ENCODE measurements at places on chromosomes 5 and 9.
A peak's percentile ranks its signal among the peaks of the same experiment; 100 is the strongest.

GRCh38 chr9:129487658-129488483 lies 133.0 kb downstream of the C9orf50 start:
- peak; percentile 36 for DNase-seq

DNA sequence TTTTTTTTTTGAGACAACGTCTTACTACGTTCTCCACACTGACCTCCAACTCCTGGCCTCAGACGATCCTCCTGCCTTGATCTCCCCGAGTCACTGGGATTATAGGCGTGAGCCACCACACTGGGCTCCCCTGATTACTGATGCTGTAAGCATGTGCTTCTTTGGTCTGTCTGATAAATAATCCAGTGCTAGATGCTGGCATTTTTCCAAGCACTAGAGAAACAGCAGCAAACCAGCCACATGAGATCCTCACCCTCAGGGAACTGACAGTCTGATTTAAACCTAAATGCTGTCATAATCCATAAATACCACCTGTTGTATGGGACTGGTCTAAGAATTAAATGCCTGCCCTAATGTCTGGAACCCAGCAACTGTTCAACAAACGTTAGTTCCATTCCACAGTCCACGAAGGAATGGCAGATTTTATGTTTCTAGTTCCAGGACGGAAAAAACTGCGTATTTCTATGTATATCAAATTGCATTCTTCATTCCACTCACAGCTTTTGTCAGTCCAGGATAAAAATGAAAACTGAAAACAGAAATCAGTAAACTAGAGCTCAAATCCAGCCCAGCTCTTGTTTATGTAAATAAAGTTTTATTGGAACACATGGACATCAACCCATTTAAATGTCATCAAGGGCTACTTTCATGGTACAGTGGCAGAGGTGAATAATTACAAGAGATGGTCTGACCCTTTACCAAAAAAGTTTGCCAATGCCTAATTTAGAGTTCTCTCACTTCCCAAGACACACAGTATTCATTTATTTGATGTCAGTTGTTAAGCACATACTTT lies 20.1 kb downstream of the SLC35D2 start:
- no peak for DNase-seq

- DNase-seq: no peak
These were observed 55.9 kb downstream of the ADAM19 start for GRCh38 chr5:157519579-157520253.

DNA sequence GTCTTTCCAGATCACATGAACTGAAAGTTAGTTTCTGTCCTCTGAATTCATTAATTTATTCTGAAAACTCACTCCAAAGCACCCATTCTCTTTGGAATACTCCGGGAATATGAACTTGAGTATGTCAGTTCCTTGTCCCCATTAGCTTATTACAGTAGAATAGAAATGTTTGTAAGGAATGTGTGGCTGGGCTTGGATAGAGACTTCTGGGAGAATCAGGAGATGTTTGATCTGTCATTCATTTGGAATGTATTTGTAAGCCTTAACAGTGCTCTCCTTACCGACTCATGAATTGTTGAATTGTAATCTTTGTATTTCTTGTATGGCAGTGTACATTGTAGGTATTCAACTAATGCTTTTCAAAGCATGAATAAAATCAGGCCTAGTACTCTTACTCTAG lies 548.4 kb downstream of the LRRC70 start:
- no peak for DNase-seq

GRCh38 chr5:167871091-167871490 lies 420.4 kb upstream of the WWC1 start:
- no peak for DNase-seq

GRCh38 chr5:50709471-50709870 lies 43.0 kb downstream of the PARP8 start:
- DNase-seq: no peak

DNA sequence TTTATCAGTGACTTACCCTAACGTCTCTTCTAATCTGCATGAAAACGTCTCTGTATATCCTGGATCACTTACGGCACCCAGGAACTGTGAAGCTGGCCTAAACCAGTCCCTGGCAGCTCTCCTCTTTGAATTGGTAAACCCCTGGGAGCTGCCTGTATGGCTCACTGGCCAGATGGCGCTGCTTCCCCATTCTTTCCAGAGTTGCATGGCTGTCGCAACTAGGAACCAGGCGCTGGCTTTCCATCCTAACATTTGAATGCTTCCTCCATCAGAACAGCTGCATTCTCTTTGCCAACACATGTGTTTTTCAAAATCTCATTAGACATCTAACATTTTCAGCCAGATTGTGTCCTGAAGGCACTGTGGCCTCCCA lies 8.0 kb upstream of the PCA3 start:
- no peak for DNase-seq

DNA sequence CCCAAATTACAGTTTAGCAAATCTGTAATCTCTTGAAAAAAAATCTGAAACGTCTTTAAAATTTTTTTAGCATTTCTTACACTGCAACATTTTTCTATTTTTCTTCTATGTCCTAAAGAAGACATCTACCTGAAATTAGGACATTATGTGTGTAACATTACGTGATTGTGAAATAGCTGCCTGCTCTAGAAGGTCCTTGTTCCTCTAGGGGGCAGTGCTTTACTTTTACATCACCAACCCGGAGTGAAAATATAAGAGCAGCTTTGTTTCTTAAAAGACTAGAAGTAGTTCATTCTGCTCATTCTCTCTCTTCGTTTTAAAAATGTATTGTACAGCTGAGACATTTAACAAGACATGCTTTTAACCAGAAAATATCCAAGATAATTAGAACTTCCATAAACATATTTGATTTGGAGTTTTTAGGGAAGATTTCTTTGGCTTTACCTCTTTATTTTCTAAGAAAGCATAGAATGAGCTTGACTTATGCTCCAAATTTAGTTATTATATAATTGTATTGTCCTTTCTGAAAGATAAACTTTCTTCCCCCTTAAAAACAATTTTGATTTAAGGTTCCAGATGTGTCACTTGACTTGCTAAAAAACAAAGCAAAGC lies 48.1 kb upstream of the RIOK2 start:
- DNase-seq: peak; percentile 56

DNA sequence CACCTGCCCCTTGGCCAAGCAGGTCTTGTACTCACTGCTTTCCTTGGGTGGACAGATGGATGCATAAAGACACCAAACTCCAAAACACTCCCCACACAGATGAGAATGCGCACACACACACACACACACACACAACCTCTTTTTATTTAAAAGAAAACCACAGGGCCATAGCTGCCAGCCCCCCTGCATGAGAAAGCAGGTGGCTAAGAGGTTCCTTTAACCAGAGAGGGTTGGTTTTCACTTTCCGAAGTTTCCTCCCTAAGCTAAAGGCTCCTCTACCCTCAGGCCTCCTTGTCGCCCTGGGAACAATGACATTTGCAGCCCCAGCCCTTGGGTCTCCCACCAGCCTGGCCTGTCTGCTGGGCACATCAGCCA lies 11.1 kb downstream of the NR5A1 start:
- DNase-seq: no peak

- no peak for DNase-seq
These were observed 165.6 kb upstream of the CCDC152 start for GRCh38 chr5:42591015-42591414.

DNA sequence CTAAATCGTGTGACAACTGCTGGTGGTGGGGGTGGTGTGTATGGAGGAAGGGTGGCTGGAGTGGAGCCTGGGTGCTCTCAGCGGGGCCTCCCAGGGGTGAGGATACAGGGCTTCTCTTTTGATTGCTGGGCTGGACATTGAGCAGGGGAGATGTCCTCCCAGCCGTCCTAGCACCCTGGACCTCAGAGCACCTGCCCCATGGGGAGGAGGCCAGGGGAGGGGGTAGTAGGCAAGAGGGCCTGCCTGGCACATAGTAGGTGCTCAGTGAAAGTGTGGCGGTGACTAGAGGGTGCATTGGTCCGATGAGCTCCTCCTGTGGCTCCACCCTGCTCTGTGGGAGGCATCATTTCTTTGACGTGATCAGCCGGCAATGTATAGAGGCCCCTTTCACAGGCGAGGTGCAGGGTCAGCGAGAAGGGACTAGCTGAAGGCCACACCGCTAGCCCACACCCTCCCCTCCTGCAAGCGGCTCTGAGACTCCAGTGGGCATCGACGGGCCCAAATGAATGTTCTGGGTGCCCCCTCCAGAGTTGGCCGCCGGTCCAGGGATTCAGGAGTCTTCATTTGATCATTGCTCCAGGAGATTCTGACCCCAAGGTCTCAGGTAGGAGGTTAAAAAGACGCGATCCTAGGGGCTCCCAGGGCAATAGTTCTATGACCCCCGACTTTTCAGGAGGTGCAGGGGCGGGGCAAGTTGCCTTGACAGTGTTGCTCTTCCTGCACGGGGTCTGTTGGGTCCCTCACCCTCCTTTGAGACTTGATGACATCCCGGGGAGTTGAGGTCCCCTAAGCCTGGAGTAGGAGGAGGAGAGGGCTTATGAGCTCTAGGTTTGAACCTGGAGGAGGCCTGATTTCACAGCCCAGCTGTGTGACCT lies 255.5 kb downstream of the PBX3 start:
- no peak for DNase-seq

DNA sequence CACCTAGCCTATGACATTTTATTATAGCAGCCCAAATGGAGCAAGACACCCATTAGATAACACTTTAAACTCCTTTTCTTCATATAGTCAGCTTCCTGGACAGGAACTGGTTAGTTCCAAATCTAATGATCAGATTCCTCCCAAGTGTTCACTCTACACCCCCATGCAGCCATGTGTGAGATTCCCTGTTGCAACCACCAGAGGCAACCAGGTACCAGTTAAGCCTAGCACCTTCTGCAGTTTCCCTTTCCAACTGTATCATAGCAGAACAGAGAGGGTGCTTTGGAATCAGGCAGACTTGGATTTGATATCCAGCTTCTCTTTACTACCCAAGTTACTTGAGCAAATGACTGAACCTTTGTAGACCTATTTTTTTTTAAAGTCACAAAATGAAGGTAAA lies 296.6 kb upstream of the PCSK5 start:
- DNase-seq: no peak

- DNase-seq: no peak
These were observed 562.8 kb upstream of the C9orf72 start for GRCh38 chr9:28136113-28136512.

GRCh38 chr9:73006986-73007385 lies 54.1 kb upstream of the ALDH1A1 start:
- no peak for DNase-seq

GRCh38 chr9:88691811-88692210 lies 156.8 kb downstream of the NXNL2 start:
- no peak for DNase-seq

- DNase-seq: no peak
These were observed 56.1 kb downstream of the MED27 start for GRCh38 chr9:132023419-132024180.

GRCh38 chr9:128927731-128928411 lies 7.1 kb downstream of the PHYHD1 start:
- peak; percentile 41 for DNase-seq

DNA sequence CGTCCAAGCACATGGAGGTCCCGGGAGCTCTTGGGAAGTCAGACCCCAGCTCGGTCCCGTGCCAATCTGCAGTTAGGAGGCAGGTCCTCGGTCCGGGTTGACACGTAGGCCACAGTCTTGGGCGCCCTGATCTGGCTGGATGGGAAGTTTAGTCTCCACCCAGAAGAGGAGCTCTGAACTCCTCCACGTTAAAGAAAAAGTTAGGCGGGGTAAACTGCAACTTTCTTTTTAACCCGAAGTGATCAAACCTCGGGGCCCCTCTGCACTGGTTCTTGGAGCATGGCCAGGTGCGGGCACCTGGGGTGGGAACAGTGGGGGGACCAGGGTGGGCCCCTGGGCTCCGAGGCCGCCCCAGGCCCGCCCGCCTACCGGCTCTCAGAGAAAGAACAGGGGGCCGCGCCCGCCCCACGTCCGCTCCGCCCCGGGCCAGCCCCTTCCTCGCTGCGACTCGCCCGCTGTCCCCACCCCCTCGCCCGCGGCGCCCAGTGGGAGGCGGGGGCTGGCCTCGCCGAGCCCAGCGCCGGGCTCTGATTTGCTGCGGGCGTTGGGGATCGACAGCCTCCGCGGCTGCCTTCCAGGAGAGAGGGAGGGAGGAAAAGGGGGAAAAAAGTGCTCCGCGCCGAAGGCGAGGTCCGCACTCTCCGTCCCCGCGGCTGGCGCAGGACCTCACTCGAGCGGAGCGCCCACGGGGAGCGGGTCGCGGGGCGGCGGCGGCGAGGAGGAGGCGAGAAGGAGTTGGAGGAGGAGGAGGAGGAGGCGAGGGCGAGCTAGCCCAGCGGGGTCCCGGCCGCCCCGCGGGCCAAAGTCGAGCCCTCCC lies at the start of gene COL5A1:
Gene COL5A1, plus strand, starts transcription at position 631 of the 817 bp plus-strand sequence. CDS start 385 bp downstream, outside the sequence.
- DNase-seq: no peak

GRCh38 chr9:108283696-108284095 lies 572.1 kb downstream of the ACTL7B start:
- DNase-seq: no peak

GRCh38 chr5:169474226-169474625 lies 109.3 kb upstream of the SPDL1 start:
- DNase-seq: no peak

DNA sequence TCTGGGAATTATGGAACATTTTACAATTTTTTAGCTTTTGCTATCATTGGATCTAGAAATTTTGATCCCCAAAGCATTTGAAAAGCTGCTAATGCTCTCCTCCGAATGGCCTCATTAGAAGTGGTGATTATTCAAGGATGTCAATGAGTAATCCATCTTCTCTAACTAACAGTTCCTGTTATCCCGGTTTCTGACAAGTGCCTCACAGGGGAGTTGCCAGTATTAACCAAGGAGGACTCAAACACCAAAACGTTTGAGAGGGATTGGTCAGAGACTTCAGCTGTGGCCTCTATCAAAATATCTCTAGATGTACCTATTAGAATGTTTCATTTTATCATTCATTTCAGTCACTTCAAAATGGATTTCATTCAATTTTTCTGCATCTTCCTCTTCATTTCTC lies 208.3 kb upstream of the ITGA1 start:
- no peak for DNase-seq

DNA sequence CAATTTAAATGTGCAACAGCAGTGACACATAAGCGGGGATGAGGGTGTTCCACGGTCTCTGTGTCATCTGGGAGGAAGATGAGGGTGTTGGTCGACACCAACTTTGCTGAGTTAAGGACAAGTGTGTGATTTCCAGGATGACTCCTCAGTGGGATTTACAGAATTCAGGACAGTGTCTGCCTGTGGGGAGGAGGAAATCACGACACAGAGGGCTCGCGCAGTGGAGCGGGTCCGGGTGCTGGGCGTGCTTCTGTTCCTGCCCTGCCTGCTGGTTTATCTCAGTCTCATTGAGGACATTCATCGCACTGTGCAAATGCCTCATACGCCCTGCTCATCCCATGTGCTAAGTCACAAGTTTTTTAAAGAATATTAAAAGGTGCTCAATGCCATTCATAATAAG lies 73.7 kb upstream of the ADAMTS2 start:
- no peak for DNase-seq

All from activated CD4-positive, alpha-beta T cell treated with anti-CD3 and anti-CD28 coated beads, Interleukin-2, Interleukin-4, amounts not matched to agents 100 ng/mL and 50 ng/mL, durations not matched to agents 16 hours and 8 hours (primary cell).